COLO829 (cell line): ENCODE measurements at places on chromosomes 4 and X.

GRCh38 chrX:112120721-112121120 lies 38.1 kb upstream of the TRPC5 start:
- no peak for DNase-seq

GRCh38 chrX:109777749-109778148 lies 44.7 kb upstream of the ACSL4 start:
- DNase-seq: no peak

DNA sequence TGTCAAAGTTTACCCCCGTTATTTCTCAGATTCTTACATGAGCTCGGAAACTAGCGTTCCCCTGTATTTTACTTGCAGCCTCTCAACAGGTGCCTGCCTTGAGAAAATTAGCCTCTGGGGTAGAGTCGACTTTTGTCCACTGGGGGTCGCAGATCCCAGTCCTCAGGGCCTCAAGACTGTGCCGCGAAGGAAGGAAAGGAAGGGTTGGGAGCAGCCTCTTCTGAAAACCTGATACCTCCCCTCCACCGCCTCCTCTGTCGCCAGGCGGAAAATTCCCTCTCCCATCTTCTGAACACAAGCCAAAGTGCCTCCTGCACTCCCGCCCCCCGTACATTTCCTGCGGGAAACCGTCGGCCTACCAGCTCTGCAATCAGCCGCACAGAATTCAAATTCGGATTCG lies 44.4 kb upstream of the TMSB15B start:
- peak; percentile 59 for DNase-seq

- DNase-seq: no peak
Observed at GRCh38 chr4:71466775-71467174, 128.0 kb downstream of the SLC4A4 start.

- no peak for DNase-seq
Observed at GRCh38 chr4:138636781-138637180, 378.8 kb upstream of the NOCT start.

- no peak for DNase-seq
Observed at GRCh38 chrX:150693725-150694574, 754 bp downstream of the MTMR1 start.

- DNase-seq: no peak
Observed at GRCh38 chr4:165383591-165384073, 4.8 kb downstream of the CPE start.

DNA sequence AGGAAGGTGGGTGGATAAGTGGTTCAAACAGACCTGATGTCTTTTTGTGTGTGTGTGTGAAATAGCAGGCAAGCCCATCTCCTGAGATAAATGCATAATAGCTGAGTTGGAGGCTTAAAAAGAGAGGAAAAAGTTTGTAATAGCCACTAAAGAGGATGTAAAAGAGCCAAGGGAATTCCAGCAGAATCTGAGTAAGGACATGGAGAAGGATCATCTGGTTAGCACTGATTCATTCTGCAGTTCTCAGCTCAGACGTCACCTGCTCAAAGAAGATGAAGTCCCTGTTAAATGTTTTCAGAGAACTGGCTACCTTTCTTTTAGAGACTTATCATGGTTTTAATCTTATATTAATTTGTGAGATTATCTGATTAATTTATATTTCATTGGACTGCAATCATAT lies 21.0 kb upstream of the IL13RA2 start:
- no peak for DNase-seq

- no peak for DNase-seq
Observed at GRCh38 chr4:55967376-55967775, 18.6 kb downstream of the CEP135 start.

GRCh38 chrX:131308980-131309379 lies 19.9 kb upstream of the IGSF1 start:
- no peak for DNase-seq

DNA sequence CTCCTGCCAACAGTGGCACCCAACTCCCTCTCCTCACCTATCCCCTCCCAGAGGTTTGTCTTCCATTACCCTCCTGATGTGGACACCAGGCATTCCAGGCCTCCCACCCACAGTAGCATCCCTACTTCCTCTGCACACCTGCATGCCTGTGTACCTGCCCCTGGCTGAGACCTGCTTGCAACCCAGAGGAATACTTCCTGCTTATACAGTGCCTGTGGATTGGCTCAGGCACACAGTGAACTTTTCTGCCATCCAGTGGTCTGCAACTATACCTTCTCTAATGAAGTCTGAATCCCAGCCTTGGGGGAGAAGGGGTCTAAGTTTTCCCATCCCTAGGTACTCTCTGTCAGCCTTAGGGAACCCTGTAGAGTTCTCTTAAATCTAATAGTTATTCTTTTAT lies 169.9 kb downstream of the IQCM start:
- DNase-seq: peak; percentile 8

GRCh38 chr4:11623726-11624037 lies 195.0 kb upstream of the HS3ST1 start:
- DNase-seq: no peak

GRCh38 chr4:75989846-75990528 lies 758 bp downstream of the SDAD1 start:
- DNase-seq: no peak

- no peak for DNase-seq
Observed at GRCh38 chrX:23012636-23013035, 12.9 kb downstream of the DDX53 start.

DNA sequence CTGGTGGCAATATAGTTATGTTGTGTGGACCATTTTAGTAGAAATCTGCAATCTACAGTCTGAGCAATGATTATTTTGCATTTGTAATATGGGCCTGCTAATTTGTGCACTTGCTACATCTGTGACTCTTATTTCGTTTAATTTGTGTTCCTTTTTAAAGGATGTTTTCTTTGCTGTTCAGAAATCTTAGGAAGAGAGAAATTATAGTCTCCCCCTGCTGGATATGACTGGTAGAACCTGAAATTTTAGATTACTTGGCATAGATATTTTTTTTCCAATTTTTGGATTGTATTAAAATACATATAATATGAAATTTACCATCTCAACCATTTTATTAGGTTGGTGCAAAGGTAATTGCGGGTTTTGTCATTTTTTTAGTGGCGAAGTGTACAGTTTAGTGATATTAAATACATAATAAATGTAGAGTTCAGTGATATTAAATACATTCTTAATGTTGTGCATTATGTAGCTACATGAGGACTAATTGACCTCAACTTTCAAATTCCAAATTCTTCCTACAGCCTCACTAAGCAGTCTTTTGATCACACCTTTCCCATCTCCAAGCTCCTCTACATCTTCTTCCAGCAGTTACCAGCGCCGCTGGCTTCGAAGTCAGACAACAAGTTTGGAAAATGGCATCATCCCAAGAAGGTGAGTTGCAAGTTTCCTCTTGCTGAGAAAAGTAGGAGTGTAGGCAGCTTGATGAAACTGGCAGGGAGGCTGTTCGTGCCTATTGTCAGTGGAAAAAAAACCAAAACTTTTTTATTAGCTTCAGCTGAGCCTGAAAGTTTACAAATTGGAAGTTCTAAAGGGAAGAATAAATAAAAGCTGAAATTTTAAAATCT lies 82.2 kb downstream of the FNIP2 start:
- peak; percentile 35 for DNase-seq

- no peak for DNase-seq
Observed at GRCh38 chr4:2698504-2698903, 57.6 kb downstream of the TNIP2 start.

- peak; percentile 8 for DNase-seq
Observed at GRCh38 chr4:24266951-24267722, 317.2 kb downstream of the DHX15 start.

GRCh38 chr4:155548173-155548572 lies 118.5 kb upstream of the GUCY1A1 start:
- DNase-seq: no peak

- no peak for DNase-seq
Observed at GRCh38 chr4:102036619-102037376, 246.3 kb downstream of the BANK1 start.

- DNase-seq: peak; percentile 26
Observed at GRCh38 chrX:15151267-15152186, 118.4 kb downstream of the ASB9 start.

GRCh38 chr4:61934198-61934597 lies 734.1 kb downstream of the ADGRL3 start:
- no peak for DNase-seq

DNA sequence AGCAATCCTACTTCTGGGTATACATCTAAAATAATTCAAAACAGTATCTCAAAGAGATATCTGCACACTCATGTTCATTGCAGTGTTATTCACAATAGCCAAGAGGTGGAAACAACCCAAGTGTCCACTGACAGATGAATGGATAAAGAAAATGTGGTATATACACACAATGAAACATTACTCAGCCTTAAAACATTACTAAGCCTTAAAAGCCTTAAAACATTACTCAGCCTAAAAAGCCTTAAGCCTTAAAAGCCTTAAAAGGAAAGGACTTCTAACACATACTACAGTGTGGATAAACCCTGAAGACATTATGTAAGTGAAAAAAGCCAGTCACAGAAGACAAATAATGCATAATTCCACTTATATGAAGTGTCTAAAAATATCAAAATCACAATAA lies 40.3 kb upstream of the TFDP3 start:
- no peak for DNase-seq
